Naive B cell (primary cell): ENCODE measurements at places on chromosomes 2 and 18.

DNA sequence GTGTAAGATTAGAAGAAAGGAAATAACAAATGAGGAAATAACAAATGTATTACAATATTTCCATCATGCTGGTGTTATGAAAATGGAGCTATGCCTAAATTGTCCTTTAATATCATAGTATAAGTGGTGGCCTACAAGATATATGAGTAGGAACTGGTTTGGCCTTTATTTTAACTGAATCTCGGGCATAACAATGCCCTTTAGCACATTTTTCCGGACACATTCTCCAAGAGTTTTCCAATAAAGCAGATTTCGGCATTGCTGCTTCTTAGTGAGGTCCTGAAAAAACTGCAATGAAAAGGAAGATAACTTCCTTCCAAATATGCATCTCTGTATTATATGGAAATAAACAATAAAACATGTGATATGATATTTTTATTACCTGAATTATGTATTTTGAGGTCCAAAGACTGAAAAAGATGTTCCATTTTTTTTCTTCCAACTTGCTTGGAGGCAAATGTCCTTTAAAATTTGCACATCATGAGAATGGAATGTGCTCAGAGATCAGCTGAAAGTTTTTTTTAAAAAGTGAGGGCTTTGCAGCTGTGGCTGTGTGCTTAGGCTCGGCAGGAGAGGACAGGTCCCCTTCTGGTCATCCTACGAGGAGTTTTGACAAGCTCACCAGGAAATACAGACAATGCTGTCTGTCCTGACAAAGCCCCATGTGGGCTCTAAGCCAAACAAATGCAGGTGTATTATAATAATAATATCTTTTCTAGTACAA, 132.3 kb upstream of the RND3 start:
- DNase-seq, result no peak
- no peak overlapping the region for H3K27ac ChIP-seq
- H3K36me3 ChIP-seq, result no peaks in the 10 kb centered on the region
- no peak overlapping the region for H3K4me3 ChIP-seq

DNA sequence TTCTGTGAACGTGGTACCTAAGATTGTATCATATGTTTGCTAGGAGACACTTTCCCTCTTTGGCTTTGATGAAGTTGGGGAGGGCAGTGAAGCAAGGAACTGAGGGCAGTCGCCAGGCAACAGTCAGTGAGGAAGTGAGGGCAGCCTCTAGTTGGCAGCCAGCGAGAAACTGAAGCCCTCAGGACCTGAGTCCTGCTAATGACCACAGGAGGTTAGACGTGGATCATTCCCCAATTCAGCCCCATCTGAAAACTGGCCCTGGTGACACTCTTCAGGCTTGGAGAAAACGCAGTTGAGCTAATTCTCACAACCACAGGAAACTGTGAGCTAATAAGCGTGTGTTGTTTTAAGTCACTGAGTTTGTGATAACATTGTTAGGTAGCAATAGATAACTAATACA, 84.5 kb upstream of the REG3G start:
- H3K27ac ChIP-seq, result no peak overlapping the region
- no peaks in the 10 kb centered on the region for H3K27me3 ChIP-seq
- DNase-seq, result no peak
- no peaks in the 10 kb centered on the region for H3K36me3 ChIP-seq

- peaks cover 9% of the 10 kb centered on the region for H3K36me3 ChIP-seq
- DNase-seq, result no peak
- H3K4me3 ChIP-seq, result no peak overlapping the region
- H3K27me3 ChIP-seq, result no peaks in the 10 kb centered on the region
These were observed 49.3 kb downstream of the BIN1 start for GRCh38 chr2:127057371-127058245.

DNA sequence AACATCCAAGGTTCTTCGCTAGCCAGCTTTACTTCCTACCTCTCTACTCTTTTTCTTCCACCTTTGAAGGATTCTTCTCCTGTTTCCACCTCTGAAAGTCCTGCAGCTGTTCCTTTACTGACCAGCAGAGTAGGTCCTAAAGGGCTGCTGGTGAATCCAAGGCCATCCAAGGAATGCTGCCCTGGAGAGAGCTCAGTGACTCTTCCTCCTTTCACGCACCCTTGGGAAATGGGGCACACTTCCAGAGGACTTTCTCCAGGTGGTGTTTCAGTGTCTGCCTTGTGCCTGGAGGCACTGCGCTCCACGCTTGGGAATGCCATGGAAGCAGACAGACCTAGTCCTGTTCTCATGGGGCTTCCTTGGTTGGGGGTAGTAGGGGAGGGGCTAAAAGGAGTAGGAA, 45.4 kb downstream of the SLC16A14 start:
- no peak for DNase-seq
- no peaks in the 10 kb centered on the region for H3K4me1 ChIP-seq
- H3K27me3 ChIP-seq, result no peaks in the 10 kb centered on the region
- H3K36me3 ChIP-seq, result no peaks in the 10 kb centered on the region
- no peak overlapping the region for H3K27ac ChIP-seq
